Hepatocyte (in vitro differentiated cells): ENCODE measurements at places on chromosomes 3 and 15. TPM values are rescaled to one million over a fixed set of nuclear protein-coding genes. Genes with fewer than 3 reads are reported as not detected.

Gene SPINK8
- total RNA-seq, result not detected in 2 replicates

Gene CD200R1
- 0.20 and 0.93 TPM in 2 replicates for total RNA-seq

Gene RNF13
- 62.2 and 81.0 TPM in 2 replicates for total RNA-seq

Gene PSMD2
- total RNA-seq, result 221 and 232 TPM in 2 replicates

Gene TRIM71
- 11.5 and 14.5 TPM in 2 replicates for total RNA-seq

Gene SH2D7
- not detected in 2 replicates for total RNA-seq

Gene SERPINI1
- 13.2 and 20.0 TPM in 2 replicates for total RNA-seq

Gene PTPN23
- total RNA-seq, result 7.4 and 11.9 TPM in 2 replicates

Gene SENP2
- 34.8 and 35.2 TPM in 2 replicates for total RNA-seq

Gene PRTG
- 10.8 and 19.0 TPM in 2 replicates for total RNA-seq

Gene CDV3
- 223 and 243 TPM in 2 replicates for total RNA-seq

Gene GHSR
- total RNA-seq, result not detected in 2 replicates

Gene RHOV
- 1.2 and 1.7 TPM in 2 replicates for total RNA-seq

Gene GREM1
- 4.5 and 5.7 TPM in 2 replicates for total RNA-seq

Gene PLA2G4D
- 0.04 and 0.17 TPM in 2 replicates for total RNA-seq

Gene ERICH6
- not detected in 2 replicates for total RNA-seq

Gene ITGA11
- 4.7 and 9.7 TPM in 2 replicates for total RNA-seq

Gene PLXNB1
- total RNA-seq, result 73.2 and 74.5 TPM in 2 replicates

Gene ARHGAP31
- 6.4 and 7.3 TPM in 2 replicates for total RNA-seq

Gene ARL14
- 6.4 and 13.2 TPM in 2 replicates for total RNA-seq

Gene IMP3
- 142 and 155 TPM in 2 replicates for total RNA-seq

Gene XYLB
- 7.1 and 8.2 TPM in 2 replicates for total RNA-seq

Gene TGM5
- not detected in 2 replicates for total RNA-seq

Gene KLF15
- total RNA-seq, result 16.7 and 19.9 TPM in 2 replicates

Gene GP5
- total RNA-seq, result 0.27 and 0.52 TPM in 2 replicates

Gene ZNF501
- total RNA-seq, result 2.6 and 7.3 TPM in 2 replicates

Gene ARHGEF26
- 17.1 and 20.9 TPM in 2 replicates for total RNA-seq

Gene RPL39L
- 9.7 and 16.8 TPM in 2 replicates for total RNA-seq

Gene MAP1A
- total RNA-seq, result 6.7 and 9.5 TPM in 2 replicates

Gene SEMA7A
- total RNA-seq, result 9.5 and 12.0 TPM in 2 replicates

Gene GNAT1
- not detected in 2 replicates for total RNA-seq

Gene IQCF5
- total RNA-seq, result not detected in 2 replicates

Gene HYAL1
- 22.3 and 34.3 TPM in 2 replicates for total RNA-seq

Gene FAM107A
- total RNA-seq, result 0.24 and 0.93 TPM in 2 replicates

Gene STXBP5L
- total RNA-seq, result 0.24 and 0.53 TPM in 2 replicates

Gene EPB42
- total RNA-seq, result 0.24 and 1.00 TPM in 2 replicates

Gene NR2E3
- 0.12 TPM in 1 of 2 replicates, not detected in the other for total RNA-seq

Gene NAA50
- total RNA-seq, result 103 and 124 TPM in 2 replicates

Gene TIMP4
- 4.7 and 5.5 TPM in 2 replicates for total RNA-seq

Gene ZNF660
- 4.5 and 9.8 TPM in 2 replicates for total RNA-seq
